Endodermal cell (in vitro differentiated cells): ENCODE measurements at places on chromosomes 1 and 21. TPM values are rescaled to one million over a fixed set of nuclear protein-coding genes. Genes with fewer than 3 reads are reported as not detected.

RAB25 gene
- 78.5 and 82.0 TPM in 2 replicates for total RNA-seq

TGFB2 gene
- total RNA-seq, result 0.67 to 1.2 TPM (median 0.70 TPM) in 3 replicates

DNA sequence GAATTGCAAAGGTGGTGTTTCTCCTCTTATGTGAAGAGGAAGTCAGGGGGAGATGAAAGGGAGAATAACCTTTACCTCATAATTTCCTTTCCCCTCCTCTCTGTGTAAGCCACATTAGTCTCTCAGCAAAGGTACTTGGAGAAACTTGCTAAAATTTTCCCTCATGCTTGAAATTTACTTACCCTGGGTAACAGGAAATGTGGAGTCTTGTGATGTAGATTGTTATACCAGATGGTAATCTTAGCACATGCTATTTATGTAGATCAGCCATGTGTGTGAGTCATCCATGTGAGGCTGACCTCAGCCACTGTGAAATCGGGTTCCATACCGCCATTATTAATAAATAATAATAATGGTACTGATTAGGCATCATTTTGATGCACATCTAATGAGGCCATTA is 128.4 kb downstream of the TGFB2 start:
- no peak for DNase-seq

DNA sequence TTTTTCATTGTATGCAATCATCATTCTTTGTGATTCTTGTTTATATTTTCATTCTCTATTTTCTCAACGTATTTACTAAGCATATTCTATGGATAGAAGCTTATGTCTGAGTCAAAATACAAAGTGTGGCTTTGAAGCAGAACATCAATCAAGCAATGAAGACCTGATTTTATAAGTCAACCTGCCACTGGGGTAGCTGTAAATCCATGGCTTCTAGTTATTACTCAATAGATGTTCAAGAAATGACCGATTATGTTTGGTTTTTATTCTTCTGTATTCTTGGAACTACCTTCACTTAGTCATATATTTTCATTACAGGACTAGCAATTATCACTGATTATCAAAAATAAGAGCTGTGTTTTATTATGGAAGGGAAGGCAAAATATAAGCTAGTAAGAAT is 20.5 kb upstream of the PTGS2 start:
- DNase-seq, result no peak

DNA sequence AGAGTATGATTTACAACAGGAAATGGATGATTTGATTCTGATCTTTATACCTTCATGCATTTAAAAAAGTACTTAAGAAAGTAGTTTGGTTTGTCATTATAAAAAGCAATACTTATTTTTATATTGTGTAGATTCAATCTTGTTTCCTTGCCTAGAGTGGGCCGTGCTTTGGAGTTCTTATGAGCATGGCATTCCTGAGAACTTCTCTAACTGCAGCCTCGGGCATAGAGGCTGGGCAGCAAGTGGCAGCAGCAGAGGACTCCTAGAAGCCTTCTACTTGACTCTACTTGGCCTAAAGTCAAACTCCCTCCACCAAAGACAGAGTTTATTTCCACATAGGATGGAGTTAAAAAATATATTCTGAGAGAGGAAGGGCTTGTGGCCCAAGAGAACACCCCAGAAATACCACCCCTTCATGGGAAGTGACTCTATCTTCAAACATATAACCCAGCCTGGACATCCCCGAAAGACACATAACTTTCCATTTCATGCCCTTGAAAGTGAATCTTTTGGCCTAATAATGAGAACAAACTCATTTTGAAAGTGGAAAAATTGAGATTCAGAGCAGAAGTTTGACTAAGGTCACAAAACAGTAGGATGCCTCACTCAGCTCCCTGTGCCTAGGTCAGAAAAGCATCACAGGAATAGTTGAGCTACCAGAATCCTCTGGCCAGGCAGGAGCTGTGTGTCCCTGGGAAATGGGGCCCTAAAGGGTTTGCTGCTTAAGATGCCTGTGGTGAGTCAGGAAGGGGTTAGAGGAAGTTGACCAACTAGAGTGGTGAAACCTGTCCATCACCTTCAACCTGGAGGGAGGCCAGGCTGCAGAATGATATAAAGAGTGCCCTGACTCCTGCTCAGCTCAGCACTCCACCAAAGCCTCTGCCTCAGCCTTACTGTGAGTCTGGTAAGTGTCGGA is at the start of gene IVL:
Gene IVL, plus strand, starts transcription at position 861 of the 916 bp plus-strand sequence. CDS start 1,252 bp downstream, outside the sequence.
- no peak for DNase-seq

- no peak for DNase-seq
These were observed 34.5 kb upstream of the TDRD10 start for GRCh38 chr1:154467434-154468102.

- DNase-seq, result peak; percentile 25
These were observed 255.3 kb downstream of the FOXD2 start for GRCh38 chr1:47693115-47693514.

PDE9A gene
- 38.0 and 45.9 TPM in 2 replicates for total RNA-seq

OVAAL gene
- total RNA-seq, result not detected in 2 replicates

OR2AK2 gene
- not detected in 2 replicates for total RNA-seq

DNA sequence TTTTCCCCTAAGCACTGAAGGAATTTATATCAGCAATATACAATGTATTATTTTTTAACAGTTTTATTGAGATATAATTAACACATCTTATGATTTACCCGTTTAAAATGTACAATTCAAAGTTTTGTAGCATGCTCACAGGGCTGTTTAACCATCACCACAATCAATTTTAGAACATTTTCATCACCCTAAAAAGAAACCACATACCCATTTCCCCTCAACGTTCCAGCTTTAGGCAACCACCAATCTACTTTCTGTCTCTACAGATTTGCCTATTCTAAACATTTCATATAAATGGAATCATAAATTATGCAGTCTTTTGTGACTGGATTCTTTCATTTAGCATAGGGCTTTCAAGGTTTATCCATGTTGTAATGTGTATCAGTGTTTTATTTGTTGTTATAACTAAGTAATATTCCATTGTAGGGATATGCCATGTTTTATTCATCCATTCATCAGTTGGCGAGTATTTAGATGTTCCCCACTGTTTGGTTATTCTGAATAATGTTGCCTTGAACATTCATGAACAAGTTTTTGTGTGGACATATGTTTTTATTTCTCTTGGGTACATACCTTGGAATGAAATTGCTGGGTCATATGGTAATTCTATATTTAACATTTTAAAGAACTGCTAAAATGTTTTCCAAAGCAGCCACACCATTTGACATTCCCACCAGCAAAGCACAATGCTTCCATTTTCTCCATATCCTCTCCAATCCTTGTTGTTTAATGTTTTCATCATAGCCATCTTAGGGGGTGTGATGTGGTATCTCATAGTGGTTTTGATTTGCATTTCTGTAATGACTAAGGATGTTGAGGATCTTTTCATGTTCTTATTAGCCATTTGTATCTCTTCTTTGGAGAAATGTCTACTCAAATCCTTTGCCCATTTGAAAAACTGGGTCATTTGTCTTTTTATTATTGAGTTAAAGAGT is 188.5 kb downstream of the TM2D1 start:
- DNase-seq, result no peak

RNU1-2 gene
- 2,322 to 3,611 TPM (median 3,596 TPM) in 3 replicates for total RNA-seq

DNA sequence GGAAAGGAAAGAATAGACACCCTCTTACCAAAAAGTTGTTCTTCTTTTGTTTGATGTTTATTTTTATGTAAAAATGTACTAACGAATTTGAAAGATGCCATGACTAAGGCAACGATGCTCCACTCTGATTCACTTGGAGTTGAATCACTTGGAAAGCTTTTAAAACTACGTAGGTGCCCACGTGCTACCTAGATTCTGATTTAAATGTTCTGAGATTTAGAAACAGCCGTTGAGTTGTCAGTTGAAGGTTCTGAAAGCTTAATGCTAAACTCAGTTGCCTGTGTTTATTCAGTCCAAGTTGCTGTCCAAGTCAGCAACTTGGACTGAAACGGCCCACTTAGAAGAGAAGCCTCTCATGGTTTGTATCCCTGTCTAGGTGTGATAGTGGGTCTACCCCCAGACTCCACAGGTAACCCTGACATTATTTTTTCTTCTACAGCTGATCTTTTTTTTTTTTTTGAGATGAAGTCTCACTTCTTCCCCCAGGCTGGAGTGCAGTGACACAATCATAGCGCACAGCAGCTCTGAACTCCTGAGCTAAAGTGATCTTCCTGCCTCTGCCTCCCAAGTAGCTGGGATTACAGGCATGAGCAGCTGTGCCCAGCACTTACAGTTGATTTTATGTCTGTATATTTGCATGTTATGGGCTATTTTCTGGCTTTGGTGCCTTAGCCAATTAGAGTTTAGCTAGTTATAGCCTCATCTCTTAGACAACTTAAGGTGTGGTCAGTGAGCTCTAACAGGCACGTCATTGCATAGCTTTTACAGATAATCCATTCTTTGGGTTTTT is 1.4 kb upstream of the VAMP4 start:
- DNase-seq, result no peak

CHRNB2 gene
- total RNA-seq, result 0.18 to 0.31 TPM (median 0.29 TPM) in 3 replicates

OR2T33 gene
- total RNA-seq, result not detected in 2 replicates

GRCh38 chr1:42680921-42681683 is 1.1 kb upstream of the YBX1 start:
- peak; percentile 45 for DNase-seq

DNA sequence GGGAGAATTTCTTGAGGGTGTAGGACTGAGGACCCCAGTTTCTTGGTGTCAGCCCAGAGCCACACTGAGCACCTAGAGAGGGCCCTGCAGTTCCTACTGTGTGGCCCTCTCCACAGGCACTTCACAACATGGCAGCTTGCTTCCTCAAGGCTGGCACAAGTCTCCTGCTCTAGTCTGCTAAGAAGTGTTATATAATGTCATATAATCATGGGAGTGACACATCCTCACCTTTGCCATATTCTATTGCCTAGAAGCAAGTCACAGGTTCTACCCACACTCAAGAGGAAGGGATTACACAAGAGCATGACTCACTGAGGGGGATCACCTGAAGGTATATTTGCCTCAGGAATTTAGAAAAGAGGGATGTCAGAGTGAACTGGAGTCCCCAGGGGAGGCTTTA is 5.5 kb upstream of the SNX27 start:
- DNase-seq, result no peak

DNA sequence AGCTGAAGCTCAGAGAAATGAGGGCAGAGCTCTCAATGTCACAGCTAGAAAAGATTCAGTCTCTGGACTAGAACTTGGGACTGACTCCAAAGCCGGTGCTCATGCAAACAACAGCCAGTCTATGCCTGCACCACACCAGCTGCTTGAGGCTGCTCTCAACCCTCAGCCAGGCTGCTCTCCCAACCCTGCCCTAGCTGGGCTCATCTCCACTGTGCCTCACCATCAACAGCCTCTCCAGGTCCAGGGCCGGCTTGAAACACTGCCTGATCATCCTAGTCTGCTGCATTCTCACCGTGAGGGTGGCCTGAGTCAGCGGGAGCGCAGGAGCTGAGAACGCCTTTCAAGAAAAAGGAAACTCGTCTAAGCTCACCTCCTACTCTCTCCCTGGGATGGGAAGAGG is 94.5 kb downstream of the PTPRU start:
- no peak for DNase-seq

DNA sequence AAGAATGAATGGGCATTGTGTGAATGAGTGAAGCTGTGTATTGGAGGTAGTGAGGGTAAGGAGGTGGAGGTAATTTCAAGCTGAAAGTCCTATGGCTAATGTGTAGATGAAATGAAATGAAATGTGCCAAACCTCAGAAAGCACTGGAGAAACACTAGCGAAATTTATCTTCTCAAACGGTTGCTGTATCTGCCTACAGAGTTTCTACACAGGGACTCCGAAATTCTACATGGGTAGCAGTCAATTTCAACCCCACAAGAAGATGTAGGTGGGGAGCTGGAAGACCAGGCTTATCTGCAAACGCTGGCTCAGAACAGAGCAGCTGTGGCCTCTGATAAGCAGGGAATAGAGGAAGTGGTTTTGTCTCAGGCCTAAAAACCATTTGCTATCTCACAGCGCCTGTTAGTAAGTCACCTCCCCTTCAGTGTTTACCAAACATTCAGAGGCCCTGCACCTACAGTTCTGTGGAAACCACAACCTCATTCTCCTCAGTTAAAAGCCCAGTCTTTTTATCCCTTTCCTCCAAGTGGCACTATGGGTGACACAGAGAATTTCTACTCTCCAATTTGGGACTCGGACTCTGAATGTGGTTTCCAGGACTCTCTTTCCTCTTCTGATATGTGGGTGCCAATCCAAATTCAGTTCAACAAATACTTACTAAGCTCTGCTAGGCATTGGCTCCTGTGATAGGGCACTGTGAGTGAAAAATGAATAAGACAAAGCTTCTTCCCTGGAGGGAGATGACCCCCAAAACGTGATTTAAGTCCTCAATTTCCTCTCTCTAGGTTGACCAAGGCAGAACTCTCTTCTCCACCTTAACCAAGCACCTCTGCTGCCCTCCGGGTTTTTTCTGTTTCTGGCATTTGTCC is 17.2 kb upstream of the SLAMF6 start:
- DNase-seq, result peak; percentile 61

RHD gene
- total RNA-seq, result not detected in 2 replicates

- DNase-seq, result no peak
These were observed 17.4 kb upstream of the USP24 start for GRCh38 chr1:55232448-55233144.

PPIAL4G gene
- total RNA-seq, result 0.09 TPM in 2 of 3 replicates, not detected in the other

WNT3A gene
- 0.46 and 0.47 TPM in 2 replicates for total RNA-seq

KCNK2 gene
- total RNA-seq, result 0.15 and 0.29 TPM in 2 replicates

DNA sequence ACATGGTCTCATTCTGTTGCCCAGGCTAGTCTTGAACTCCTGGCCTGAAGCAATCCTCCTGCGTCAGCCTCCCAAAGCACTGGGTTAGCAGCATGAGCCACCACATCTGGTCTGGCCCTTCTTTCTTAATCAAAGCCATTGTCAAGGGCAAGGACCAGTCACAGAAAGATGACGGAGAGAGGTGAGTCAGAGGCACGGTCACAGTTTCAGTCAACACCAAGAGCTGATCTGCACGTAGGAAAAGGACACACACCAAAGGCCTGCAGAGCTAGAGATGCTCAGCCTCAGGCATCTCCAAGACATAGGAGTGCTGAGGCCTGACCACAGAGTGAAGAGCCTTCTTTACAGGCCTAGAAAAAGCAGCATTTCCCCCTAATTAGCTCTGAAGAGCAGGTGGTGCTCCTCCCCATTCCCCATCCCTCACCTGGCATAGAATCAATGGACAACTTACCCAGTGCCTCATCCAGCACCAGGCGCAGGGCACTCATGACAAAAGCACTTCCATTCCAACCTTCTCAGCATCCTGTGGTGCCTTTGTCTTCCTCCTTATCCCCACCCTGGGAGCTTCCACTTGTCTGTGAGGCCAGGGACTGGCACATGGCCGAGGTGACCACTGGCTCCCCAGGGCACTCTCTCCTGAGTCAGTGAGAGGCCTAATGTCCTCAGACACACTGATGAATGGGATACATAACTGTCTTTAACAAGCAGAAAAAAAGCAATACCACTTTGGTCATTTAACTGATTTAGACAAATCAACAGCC is 139.8 kb downstream of the AJAP1 start:
- DNase-seq, result peak; percentile 12

CELSR2 gene
- 14.2 and 16.1 TPM in 2 replicates for total RNA-seq

SCMH1 gene
- 14.9 to 17.7 TPM (median 16.4 TPM) in 3 replicates for total RNA-seq

GRCh38 chr1:206935491-206936067 is 10.7 kb downstream of the PIGR start:
- peak; percentile 94 for DNase-seq

CFHR2 gene
- not detected in 3 replicates for total RNA-seq

- no peak for DNase-seq
These were observed 65.8 kb upstream of the RGL1 start for GRCh38 chr1:183739082-183739481.

- peak; percentile 77 for DNase-seq
These were observed 15.6 kb downstream of the UTP11 start for GRCh38 chr1:38028105-38028591.

PPCS gene
- total RNA-seq, result 38.7 and 43.7 TPM in 2 replicates

LCK gene
- 0.82 to 1.8 TPM (median 1.5 TPM) in 3 replicates for total RNA-seq

PGM1 gene
- total RNA-seq, result 119 to 241 TPM (median 123 TPM) in 3 replicates
